ENCODE measurements at places on chromosomes 13 and 19.

DNA sequence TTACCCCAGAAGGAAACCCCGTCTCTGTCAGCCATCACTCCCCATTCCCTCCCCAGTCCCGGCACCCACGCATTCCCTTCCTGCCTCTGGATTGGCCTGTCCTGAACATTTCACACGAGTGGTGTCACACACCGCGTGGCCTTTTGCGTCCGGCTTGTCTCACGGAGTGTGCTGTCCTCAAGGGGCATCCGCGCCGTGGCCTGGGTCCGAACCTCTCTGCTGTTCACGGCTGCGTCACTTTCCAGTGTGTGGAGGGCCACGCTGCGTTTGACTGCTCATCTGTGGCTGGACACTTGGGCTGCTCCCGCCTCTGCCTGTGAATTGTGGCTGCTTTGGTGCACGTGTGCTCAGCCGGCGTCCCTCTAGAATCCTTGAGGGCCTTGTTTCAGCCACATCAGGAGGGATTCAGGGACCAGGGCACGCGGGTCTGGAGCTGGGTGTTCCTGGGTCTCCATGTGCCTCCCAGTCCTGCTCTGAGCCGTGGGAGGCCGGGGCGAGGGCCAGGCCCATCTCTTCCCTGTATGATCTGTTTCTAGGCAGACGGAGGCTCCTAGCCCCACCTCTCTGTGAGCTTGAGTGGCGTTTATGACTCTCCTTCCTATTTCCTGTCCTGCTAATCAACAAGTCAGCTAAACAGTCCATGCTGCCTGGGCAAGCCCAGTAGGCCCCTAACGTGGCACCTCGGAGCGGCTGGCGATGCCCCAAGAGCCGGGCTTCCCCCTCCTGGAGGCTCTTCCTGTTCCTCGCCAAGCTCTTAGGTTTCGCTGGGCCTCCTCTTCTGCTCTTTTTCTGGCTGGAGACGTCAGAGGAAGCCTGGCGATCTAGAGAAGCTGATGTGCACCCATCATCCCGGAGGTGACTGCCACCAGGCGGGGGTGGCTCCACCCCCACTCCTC is 8.1 kb downstream of the STK11 start:
- no peak for DNase-seq

DNA sequence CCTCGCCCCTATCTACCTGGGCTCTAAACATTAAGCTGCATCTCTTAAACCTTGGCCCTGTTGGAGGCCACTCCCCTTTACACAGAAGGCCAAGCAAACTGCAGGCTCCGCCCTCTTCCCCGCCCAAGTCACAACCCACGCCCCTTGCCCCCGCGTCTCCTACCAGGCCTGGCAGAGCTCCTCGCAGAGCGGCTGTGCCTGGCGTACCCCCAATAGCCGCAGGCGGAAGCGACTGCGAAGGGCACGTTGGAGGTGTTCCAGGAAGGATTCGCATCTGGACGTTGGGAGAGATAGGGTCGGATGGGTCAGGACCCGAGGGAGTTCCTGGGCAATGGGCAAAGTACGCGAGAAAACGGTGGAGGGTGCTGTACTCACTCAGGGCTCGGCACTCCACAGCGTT is 5.9 kb downstream of the RTBDN start:
- DNase-seq = no peak

DNA sequence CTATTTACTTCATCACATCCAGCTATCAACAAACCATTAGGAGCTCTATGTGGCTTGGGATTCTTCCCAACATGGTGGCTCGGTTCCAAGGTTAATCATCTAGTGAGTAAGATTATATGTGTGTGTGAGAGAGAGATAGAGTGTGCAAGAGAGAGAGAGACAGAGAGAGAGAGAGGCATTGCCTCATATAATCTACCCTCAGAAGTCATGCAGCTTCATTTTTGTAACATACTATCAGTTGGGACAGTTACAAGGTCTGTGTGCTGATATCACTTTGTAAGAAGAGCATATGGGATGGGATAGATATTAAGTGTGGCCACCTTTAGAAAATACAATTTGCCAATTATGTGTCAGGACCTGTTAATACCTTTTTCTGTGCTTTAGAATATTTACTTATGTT is 104.1 kb downstream of the NDFIP2 start:
- DNase-seq = no peak

DNA sequence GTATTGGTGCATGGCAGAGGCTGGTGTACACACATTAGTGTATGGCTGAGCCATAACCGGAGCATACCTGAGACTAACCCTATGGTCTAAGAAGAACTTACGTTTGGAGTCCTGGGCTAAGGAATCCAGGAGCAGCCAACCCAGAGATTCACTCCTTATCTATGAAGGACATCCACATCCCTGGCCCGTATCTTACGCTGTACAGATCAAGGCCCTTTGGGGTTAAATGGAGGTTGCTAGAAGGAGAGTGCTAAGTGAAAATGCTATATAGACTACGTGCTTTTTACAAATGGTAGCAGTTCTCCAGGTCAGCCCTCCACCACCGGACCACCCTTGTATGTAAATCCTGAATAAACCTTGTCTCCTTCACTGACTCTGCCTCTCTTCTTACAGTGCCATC is 1.9 kb upstream of the SUGT1 start:
- DNase-seq = no peak

GRCh38 chr13:32947411-32948276 is 68.6 kb upstream of the KL start:
- DNase-seq = no peak

- no peak for DNase-seq
Observed at GRCh38 chr19:30450100-30450499, 77.9 kb downstream of the ZNF536 start.

GRCh38 chr13:24212674-24213073 is 52.2 kb downstream of the SPATA13 start:
- no peak for DNase-seq

DNA sequence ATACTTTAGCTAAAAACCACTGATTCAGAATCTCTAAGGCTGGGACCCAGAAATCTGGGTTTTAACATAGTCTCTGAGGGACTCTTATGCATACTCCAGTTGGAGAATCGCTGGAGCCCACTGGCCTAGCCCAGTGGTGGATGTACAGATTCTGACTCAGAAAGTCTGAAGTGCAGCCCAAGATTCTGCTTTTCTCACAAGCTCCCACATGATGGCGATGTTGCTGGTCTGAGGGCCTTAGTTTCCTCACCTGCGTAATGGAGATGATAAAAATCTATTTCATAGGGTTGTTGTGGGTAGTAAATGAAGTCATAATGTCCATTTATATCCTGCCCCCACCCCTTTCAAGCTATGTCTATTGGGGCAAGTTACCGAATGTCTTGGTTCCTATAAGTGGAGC is 7.7 kb upstream of the CDADC1 start:
- no peak for DNase-seq

DNA sequence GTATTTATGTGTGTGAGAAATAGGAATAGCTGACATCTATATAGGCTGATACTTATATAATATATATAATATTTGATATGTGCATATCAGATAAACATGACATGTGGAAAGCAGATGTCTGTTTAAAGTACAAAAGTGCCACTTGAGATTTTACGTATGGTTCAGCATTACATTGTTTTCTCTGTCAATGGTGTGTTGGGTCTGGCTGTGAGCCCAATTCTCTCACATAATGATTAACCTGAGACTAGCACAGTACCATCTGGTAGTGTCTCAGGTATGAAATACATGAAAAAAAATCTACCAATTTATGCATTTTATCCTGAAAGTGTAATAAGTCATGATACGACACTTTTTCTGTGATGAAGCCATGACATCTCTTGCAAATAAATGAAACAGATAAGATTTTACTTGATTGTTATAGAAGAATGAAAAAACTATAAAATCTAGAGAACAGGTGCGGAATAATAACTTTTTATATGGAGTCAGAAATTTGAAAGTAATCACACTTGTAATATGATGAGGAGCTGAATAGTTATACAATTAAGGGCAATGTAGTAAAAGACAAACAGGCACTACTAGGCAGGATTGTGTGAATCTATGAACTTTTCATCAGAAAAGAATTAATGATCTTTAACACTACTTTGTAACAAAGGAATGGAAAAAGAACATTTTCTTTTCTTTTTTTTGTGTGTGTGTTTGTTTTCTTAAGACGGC is 1405.0 kb downstream of the OLFM4 start:
- no peak for DNase-seq

DNA sequence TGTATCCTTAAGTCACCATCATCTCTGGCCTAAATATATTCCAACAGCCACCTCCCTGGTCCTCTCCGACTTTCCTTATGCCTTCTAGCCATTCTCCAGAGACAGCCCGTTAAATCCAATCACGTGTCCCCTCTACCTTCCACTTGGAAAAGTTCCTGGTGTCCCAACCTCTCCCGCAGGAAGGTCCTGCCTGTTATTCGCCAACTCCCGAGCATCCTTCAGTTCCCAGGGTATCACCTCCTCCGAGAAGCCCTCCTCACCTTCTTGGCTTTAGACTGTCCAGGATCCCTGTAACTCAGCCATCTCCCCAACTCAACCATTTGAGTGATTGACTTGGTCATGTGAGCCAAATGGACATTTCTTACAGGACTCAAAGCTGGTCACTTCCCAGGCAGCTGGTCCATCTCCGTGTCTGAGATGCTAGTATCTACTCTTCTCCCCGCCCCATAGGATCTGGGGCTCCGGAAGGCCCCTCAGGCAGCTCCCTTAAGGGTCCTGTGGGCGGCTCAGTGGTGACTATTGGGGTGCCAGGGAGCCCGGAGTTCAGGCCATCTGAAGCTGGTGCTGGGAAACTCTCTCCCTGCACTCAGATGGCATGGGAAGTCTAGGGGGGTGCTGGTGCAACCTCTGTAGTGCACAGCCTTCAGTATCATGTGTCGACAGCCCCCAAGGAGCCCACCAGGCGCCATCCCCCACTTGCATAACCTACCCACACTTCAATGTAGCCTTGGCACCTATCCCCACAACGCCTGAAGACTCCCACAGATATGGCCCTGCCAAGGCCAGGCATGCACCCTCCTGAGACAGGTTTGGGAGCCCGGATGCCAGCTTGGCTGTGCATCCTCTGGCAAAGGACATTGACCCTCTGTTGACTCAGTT is 27.9 kb upstream of the NANOS3 start:
- DNase-seq = no peak

GRCh38 chr19:19463348-19464117 is 51.8 kb downstream of the TSSK6 start:
- no peak for DNase-seq

DNA sequence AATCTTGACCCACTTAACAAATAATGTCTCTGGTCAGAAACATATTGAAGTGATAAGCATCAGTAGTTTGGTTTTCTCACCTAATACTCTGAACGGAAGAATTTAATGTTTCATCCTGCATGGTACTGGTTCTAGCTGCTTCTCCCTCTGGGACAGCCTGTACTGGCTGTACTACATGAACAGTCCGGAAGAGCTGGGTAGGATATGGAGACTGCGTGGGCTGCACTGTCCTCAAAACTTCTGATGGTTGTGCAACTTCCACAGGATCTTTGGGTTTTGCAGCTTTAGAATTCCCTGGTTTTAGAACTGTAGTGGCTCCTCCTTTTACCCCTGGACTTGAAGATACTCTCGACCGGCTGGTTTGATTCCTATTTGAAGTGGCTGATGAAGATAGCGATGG is 78.3 kb downstream of the ELF1 start:
- DNase-seq = no peak

GRCh38 chr13:77377016-77377415 is 50.1 kb upstream of the MYCBP2 start:
- DNase-seq = no peak

GRCh38 chr13:42981317-42981716 is 10.7 kb downstream of the EPSTI1 start:
- no peak for DNase-seq

DNA sequence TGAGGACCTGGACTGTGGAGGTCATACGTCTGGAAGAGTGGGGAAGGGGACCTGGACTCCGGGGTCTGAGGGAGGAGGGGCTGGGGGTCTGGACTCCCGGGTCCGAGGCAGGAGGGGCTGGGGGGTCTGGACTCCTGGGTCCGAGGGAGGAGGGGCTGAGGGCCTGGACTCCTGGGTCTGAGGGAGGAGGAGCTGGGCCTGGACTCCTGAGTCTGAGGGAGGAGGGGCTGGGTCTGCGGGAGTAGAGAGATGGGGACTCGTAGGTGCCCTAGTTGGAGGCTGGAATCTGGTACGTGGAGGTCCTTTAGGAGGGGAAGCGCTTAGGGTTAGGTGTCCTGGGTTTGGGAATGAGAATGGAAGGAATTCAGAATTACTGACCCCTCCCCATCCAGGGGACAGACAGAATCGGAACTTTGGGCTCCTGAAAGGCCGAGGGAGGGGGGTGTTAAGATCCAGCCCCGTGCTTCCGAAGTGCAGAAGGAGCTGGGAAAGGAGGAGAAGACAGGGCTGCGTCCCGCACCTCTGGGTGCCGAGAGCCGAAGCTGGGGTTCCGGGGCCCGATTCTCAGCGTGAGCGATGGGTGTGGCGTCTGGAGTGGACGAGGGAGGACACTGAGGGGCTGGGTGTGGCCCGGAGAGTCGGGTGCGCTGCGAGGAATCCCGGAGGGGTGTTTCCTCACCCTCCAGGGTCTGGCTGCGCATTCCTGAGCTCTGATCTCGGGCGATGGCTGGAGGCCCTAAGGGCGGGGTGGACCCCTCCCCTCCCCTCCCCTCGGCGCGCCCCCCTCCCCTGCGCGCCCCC is 608 bp downstream of the MYADM start:
- DNase-seq = peak; percentile 94

DNA sequence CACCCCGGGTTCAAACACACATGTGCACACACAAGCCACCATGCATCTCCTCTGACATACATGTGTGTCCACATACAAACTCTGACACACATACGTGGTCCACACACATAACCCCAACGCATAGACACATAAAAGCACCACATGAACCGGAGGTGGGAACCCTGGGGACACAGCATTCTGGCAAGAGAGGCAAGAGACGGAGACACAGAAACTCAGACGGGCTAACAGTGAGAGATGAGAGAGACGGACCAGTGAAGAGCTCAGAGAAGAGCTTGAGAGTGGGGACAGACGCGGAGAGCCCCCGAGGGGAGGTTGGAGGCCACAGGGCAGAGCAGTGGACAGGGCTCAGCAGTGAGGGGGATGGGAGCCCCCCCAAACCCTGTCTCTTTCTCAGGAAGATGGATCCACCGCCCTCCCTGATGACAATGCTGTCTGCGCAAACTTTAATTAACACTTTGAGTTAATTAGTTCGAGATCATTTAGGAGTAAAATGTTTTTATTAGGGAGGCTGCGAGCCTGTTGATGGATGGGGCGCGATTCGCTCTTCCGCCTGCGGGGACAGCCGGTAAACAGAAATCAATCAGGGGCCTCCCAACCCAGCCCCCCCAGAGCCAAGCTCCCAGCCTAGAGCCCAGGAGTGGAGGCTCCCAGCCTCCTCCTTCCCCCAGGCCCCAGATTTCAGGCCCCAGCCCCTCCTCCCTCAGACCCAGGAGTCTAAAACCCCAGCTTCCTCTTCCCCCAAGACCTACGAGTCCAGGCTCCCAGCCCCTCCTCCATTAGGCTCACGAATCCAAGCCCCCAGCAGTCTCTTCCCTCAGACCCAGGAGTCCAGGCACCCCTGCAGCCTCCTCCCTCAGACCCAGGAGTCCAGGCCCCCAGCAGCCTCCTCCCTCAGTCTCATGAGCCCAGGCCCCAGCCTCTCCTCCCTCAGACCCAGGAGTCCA is 9.5 kb upstream of the ERFL start:
- no peak for DNase-seq

DNA sequence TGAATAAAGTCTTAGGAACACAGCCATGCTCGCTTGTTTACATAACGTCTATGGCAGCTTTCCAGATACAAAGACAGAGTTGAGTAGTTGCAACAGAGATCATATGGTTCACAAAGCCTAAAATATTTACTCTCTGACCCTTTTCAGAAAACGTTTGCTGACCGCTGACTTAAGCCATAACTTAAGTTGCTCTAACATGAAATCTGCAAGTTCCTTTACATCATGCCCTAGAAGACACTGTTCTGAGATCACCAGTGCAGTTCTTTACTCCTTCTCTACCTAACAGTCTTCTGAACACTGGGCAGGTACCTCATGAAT is 166.4 kb downstream of the DCLK1 start:
- DNase-seq = no peak
